ENCODE measurements at places on chromosomes 7 and 10. TPM values are rescaled to one million over a fixed set of nuclear protein-coding genes. Genes with fewer than 3 reads are reported as not detected.
A peak's percentile ranks its signal among the peaks of the same experiment; 100 is the strongest.

Gene STEAP1
- total RNA-seq, result 21.2 TPM

GRCh38 chr10:132421847-132422751 lies 25.1 kb downstream of the PWWP2B start:
- peaks cover 35% of the 10 kb centered on the region for H3K4me1 ChIP-seq
- no peaks in the 10 kb centered on the region for H3K27me3 ChIP-seq
- no peak for DNase-seq
- H3K27ac ChIP-seq, result peak overlapping the region; percentile 92
- no peak overlapping the region for H3K4me3 ChIP-seq

Gene POLR2J3
- total RNA-seq, result 35.2 TPM

- H3K27ac ChIP-seq, result peak overlapping the region; percentile 10
- H3K27me3 ChIP-seq, result no peaks in the 10 kb centered on the region
- no peak for DNase-seq
- H3K36me3 ChIP-seq, result peaks cover 3% of the 10 kb centered on the region
Measured at GRCh38 chr7:111736552-111736874, 174.2 kb upstream of the IMMP2L start.

DNA sequence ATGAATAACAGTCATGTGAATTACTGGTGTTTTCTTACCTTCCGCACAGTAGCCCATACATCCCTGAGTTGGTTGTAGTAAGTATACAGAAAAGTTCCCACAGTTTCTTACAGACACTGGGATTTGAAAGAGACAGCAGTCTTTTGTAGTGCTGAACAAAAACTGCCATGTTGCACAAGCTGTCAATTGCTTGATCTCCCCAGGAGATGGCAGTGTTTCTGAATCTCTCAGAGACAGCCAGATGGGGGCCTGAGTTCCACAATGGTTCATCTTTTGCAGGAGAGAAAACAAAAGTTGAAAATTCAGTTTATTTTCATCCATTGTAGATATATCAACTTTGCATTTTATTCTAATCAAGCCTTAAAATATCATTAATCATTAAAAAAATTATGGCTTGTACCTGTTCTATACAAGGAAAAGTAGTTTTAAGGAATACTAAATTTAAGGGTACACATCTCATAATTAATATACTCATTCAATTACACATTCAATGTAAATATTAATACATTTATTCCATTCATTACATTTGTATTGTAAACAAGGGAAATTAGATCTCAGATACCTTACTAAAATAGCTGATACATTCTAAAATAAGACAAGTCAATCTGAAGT lies 14.5 kb downstream of the VWDE start:
- peak; percentile 77 for DNase-seq
- no peak overlapping the region for H3K4me3 ChIP-seq
- H3K4me1 ChIP-seq, result no peaks in the 10 kb centered on the region
- H3K27me3 ChIP-seq, result no peaks in the 10 kb centered on the region
- no peak overlapping the region for H3K27ac ChIP-seq

DNA sequence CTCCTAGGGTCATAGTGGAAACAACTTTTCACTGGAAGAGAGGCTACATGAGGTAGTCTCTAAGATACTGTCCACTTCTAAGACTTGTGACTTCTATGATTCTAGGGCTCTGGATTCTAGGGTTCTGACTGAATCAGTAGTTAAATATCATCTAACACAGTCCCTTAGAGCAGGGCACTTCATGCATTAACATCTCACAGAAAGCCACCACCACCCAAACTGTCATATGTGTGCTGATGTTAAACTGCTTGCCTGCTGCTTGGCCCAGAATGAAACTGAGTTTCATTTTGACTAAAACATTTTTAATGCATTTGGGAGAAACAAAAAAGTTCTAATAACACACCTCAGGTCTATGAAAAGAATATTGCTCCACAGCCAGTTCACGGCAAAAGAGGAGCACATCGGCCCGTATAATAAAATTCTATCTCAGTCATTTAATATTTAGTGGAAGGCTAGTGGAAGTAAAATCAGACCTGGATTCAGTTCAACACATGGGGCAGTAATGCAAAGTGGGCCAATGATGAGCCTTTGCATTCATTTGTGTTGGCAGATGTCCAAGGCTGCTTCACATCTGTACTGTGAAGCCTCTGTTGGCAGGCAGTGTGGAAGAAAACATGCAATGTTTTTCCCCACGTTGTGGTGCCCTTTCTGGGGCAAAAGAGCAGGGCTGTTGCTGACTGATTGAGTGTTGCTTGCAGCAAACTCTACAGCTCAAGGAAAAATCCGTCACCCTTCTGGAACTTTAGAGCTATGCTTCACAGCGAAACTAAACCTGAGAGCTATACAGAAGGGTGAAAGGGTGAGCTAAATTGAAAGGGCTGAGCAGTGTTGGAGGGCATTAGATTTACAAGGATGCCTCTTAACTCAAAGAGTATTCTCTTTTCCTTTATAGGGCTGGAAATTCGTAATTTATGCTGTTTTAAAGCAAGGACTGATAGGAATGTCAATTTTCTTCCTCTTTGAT lies 33.5 kb upstream of the AUTS2 start:
- H3K4me1 ChIP-seq, result no peaks in the 10 kb centered on the region
- no peaks in the 10 kb centered on the region for H3K36me3 ChIP-seq
- H3K27ac ChIP-seq, result no peak overlapping the region
- H3K27me3 ChIP-seq, result no peaks in the 10 kb centered on the region
- H3K4me3 ChIP-seq, result no peak overlapping the region
- no peak for DNase-seq

DNA sequence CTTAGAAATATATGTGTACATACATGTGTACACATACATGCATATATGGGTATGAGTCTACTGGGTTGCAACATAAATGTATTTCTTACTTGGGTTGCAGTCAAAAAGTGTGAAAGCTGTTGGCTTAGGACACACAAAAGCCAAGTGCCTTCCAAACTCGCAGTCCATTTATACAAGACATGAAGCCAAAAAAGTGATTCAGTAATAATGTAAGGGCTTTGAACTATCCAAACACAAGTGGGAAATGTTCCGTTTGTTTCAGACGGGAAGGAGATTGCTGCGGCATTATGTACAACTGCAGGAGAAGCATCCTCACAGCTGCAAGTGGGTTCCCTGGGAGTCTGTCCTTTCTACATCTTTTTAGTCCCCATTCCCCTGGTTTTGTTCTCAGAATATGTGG lies 513.6 kb downstream of the SORCS3 start:
- H3K4me1 ChIP-seq, result no peaks in the 10 kb centered on the region
- no peak overlapping the region for H3K27ac ChIP-seq
- H3K27me3 ChIP-seq, result no peaks in the 10 kb centered on the region

DNA sequence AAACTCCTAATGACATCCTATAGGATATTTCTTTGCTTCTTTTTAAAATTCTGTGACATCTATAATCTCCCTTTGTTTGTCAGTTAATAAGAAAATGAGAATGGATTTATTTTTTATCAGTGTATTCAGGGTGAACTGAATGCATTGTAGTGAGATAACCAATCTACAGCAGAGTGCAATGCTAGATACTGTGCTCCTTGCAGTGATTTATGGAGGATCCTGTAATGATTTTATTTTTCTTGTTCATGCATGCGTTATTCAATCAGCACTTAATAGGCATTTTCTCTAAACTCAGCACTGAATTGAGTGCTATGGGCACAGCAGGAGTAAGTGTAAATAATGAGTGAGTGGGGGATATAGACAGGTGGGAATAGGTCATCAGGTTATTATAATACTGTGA lies 253.9 kb downstream of the CDK14 start:
- no peaks in the 10 kb centered on the region for H3K36me3 ChIP-seq
- H3K27ac ChIP-seq, result no peak overlapping the region
- DNase-seq, result no peak
- no peaks in the 10 kb centered on the region for H3K27me3 ChIP-seq
- no peaks in the 10 kb centered on the region for H3K4me1 ChIP-seq

DNA sequence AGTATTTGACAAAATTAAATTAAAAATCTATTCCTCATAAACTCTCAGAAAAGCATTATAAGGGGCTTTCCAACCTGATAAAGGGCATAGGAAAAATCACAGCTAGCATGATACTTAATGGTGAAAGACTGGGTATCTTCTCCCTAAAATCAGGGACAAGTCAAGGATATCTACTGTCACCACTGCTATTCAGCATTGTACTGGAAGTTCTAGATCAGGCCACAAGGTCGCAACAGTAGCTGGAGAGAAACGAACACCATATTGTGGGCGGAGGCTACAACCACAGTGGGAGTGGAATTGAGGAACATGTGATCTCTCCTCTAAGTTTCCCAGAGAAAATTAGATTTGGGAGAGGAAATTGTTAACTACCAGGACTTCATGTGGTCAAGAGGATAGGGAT lies 70.0 kb upstream of the NAMPT start:
- H3K4me3 ChIP-seq, result no peak overlapping the region
- H3K27me3 ChIP-seq, result no peaks in the 10 kb centered on the region
- no peaks in the 10 kb centered on the region for H3K36me3 ChIP-seq
- DNase-seq, result no peak
- no peak overlapping the region for H3K27ac ChIP-seq

DNA sequence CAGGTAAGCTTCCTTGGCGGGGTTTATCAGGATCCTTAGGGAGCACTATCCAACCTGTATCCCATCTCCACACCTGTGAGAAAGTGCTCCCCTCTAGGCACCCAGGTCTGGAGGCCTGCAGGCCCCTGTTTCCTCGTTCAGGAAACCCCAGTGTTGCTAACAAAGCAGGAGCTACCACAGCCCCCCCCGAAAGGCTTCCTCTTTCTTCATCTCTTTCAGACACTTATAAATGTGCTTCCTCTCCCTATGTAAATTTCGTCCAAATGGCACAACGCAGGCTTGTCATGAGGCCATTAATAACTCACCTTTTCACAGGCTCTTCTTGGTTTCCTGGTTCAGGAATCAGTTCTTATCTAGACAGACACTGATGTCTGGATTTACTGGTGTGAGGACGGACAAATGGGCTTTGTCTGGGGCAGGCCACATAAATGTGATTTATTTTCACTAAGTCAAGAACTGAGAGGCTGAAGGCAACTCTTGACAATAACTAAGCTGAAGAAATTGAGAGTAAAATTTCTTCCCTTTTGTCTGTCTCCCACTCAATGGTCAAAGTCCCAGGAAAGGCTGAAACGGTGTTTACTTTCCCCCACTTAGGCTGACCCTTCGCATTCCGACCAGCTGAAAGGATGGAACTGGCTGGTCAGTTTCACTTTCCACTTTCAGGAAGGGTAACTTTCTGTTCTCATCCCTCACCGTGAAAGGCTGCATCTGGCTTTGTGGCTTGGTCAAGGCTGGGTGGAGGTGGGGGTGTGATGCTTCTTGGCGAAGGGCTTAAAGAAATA lies 46.8 kb downstream of the PIK3AP1 start:
- no peak overlapping the region for H3K4me3 ChIP-seq
- H3K36me3 ChIP-seq, result no peaks in the 10 kb centered on the region
- H3K4me1 ChIP-seq, result peaks cover 6% of the 10 kb centered on the region
- no peak for DNase-seq
- no peak overlapping the region for H3K27ac ChIP-seq

Gene SPDYE8
- not detected for total RNA-seq

GRCh38 chr10:15137636-15138035 lies 30.9 kb downstream of the NMT2 start:
- no peak overlapping the region for H3K27ac ChIP-seq
- H3K27me3 ChIP-seq, result no peaks in the 10 kb centered on the region
- DNase-seq, result no peak
- H3K4me3 ChIP-seq, result no peak overlapping the region

DNA sequence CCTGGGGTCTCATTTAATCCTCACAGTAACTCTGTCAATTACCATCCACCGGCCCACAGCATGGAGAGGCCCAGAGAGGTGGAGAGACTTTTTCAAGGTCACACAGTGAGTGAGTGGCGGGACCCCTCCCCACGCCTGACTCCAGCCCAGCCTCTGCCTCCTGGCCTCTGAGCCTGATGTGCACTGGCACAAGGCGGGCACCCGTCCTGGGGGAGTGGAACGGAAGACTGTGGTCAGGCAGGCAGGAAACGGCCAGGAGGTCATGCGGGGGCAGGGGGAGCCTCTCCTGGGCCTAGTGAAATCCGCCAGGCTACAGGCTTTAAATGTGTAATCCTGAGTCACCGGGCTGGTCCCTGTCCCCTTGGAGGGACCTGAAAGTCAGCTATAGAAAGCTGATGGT lies 32.2 kb downstream of the ZCCHC24 start:
- H3K27ac ChIP-seq, result peak overlapping the region; percentile 4
- H3K4me1 ChIP-seq, result peaks cover 21% of the 10 kb centered on the region
- H3K4me3 ChIP-seq, result no peak overlapping the region
- DNase-seq, result peak; percentile 99
- no peaks in the 10 kb centered on the region for H3K27me3 ChIP-seq
- no peaks in the 10 kb centered on the region for H3K36me3 ChIP-seq

DNA sequence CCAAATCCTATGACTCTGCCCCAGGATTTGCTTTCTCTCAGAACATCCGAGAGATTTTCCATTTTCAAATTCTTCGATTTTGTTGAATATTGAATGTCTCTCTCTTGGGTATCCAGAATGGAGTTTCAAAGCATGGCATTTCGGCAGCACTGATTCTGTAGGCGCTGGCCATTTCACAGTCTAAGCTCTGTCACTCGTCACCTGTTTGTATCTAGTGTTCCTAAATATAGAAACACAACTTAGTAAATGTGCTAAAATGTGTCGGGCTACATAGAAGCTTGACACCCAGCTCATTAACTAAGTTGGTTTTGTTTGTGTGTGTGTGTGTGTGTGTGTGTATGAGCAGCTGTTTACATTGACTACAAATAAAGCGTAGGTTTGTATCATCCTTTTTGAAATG lies 173.5 kb upstream of the FZD1 start:
- H3K27ac ChIP-seq, result no peak overlapping the region
- H3K36me3 ChIP-seq, result no peaks in the 10 kb centered on the region
- DNase-seq, result no peak
- H3K4me1 ChIP-seq, result no peaks in the 10 kb centered on the region

GRCh38 chr7:5694912-5695726 lies 86.3 kb downstream of the RNF216 start:
- H3K4me3 ChIP-seq, result no peak overlapping the region
- H3K36me3 ChIP-seq, result no peaks in the 10 kb centered on the region
- H3K27me3 ChIP-seq, result no peaks in the 10 kb centered on the region
- H3K27ac ChIP-seq, result no peak overlapping the region

DNA sequence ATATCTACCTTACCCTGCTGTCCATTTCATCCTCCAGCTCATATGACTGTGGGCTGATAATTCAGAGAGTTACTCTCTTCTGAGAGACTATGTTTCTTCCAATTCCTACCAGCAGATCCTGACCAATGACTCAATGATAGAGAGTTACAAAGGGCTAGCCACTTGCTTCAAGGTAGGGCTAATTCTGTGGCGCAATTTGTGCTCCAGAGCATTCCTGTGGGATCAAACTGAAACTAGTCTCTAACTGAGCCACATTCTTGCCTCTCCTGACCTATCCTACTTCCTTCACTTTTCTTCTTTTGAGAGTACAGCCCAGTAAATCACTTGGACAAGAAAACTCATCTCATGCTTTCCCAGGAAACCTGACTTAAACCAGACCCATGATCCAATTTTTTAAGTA lies 17.9 kb upstream of the ASZ1 start:
- no peak for DNase-seq
- H3K27me3 ChIP-seq, result peaks cover 16% of the 10 kb centered on the region
- no peak overlapping the region for H3K4me3 ChIP-seq
- H3K4me1 ChIP-seq, result no peaks in the 10 kb centered on the region

Gene ZNF736
- total RNA-seq, result 10.7 TPM

Gene SMKR1
- total RNA-seq, result 13.1 TPM

Gene DBNL
- 108 TPM for total RNA-seq

Gene PRR15
- 26.6 TPM for total RNA-seq

Gene MEPCE
- 35.1 TPM for total RNA-seq

- no peak for DNase-seq
- H3K36me3 ChIP-seq, result no peaks in the 10 kb centered on the region
- H3K27me3 ChIP-seq, result no peaks in the 10 kb centered on the region
- H3K27ac ChIP-seq, result no peak overlapping the region
- H3K4me3 ChIP-seq, result no peak overlapping the region
Measured at GRCh38 chr7:80604436-80604835, 34.0 kb upstream of the CD36 start.

Measured in PC-3 (cell line).